ENCODE measurements at places on chromosomes 5 and 9. TPM values are rescaled to one million over a fixed set of nuclear protein-coding genes. Genes with fewer than 3 reads are reported as not detected.

- no peak for DNase-seq
These were observed 555 bp downstream of the CFAP95 start for GRCh38 chr9:69820955-69821788.

OTP gene
- total RNA-seq: 0.17 TPM

GABRA1 gene
- total RNA-seq: not detected

CDH10 gene
- 3.0 TPM for total RNA-seq
